ENCODE measurements at places on chromosomes 16 and 17.
A peak's percentile ranks its signal among the peaks of the same experiment; 100 is the strongest.

- no peak for DNase-seq
These were observed 89.0 kb upstream of the DHX40 start for GRCh38 chr17:59476413-59476812.

- peak; percentile 67 for DNase-seq
These were observed 5.9 kb downstream of the LITAFD start for GRCh38 chr16:8887952-8888560.

DNA sequence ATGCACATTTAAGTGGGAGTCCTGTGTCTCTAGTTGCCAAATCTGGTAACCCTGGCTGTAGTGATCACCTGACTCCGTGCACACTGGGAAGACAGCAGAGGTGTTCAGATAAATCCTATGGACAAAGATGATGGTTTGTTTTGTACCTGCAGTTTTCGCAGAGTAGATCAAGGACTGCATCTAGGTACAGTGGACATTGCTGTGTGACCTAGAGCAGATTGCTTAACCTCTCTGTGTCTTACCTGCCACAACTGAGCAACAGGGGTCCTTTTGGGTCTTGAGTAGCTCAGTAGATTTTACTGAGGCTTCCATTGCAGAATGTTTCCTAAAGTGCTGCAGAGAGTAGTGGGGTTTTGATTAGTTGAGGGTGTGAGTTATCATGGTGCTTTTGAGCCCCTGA lies 160.8 kb downstream of the SHISA9 start:
- no peak for DNase-seq

DNA sequence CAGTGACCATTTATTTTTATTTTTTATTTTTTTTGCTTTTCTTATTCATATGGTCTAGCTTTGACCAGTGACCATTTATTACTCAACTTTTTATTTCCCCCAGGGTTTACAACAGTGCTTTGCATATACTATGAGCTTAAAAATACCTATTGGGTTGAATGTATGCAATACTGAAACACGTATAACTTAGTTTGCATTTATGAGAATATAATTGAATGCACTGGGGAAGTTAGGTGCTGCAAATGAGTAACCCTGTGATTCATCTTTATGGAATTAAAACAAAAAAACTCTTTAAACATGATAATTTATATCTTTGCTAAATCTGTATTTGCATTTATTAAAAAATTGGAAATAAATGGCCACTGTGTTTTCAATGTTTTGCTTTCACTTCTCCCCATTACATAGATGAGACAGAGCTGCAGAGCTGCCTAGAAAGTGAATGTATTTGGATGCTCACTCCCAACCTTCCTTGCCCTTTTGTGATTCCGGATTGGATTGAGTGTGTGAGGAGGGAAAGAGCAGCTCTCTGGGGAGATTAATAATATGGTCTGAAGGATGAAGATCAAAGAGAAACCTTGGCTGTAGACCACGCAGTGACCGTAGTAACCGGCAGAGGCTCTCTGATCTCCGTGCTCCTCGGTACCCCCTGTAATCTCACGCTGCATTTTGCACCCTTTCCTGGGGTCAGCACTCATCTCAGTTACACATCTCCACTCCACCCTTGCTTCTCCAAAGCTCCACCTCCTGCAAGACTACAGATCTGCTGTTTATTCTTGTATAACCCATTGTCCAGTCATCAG lies 14.3 kb downstream of the TMEM100 start:
- DNase-seq, result peak; percentile 9

DNA sequence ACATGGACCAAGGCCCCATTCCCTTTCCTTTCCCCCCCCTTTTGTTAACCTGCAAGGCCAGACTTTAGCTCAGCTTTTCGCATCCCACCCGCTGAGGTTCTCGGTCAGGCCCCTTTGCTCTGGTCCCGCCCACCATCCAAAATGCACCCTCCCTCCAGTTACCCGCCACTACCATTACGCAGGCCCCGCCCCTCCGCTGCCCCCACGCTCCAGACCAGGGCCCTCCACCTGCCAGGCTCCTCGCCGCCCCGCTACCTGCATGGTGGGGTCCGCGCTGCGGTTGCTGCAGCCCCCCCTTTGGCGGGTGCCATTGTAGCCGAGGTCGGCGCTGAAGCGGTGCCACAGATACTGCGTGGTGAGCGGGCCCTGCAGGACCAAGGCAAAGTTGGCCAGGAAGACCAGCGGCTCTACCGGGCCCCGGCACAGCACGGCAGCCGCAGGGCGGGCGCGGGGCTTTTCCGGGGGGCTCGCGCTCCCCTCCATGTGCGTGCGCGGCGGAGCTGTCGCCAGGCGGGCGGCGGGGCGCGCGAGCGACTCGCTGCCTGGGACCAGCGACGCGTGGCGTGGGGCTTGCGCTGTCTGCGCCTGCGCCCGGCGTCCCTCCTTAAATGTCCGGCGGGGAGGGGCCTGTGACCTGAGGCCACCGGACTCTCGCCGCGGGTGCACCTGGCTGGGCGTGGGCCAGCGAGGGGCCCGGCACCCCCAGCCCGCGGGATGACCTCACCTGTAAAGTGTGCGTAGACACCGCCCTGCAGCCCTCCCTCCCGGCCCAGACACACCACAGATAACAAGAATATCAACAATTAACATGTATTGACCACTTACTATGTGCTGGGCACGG lies at the start of gene SLC46A1:
Gene SLC46A1, minus strand, starts transcription at position 581 of the 841 bp plus-strand sequence. Its CDS starts 98 bp downstream, at position 483.
- DNase-seq, result no peak

DNA sequence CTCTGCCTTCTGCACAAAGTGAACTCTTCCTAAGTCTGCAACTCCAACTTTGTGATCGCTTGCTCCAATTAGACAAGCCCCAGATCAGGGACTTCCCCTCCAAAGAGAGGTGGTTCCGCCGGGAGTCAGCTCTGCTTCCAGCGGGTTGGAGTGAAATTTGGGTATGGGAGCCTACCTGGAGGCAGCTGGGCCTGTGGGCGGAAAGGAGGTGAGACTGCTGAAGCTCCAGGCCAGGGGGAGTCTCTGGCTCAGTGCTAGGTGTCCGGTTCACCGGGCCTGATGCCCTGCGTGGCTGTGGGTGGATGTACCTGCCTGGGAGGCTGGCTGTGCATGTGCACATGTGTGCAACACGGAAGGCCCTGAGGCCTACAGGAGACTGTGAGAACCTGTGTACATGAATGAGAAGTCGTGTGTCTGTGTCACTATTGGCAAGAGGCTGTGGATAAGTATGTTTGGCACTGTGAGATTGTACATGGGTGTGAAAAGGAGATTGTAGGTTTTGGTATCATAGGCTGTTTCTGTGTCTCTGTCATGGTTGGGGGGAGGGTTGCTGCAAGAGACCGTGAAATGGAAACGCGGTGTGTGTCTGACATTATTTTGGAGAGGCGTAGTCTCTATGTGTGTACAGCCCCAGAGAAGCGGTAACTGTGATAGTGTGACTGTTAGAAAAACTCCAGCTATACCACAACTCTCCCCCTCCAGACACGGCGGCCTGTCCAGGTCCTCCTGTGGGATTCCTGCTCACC lies 4.2 kb downstream of the LHX1 start:
- DNase-seq, result no peak

DNA sequence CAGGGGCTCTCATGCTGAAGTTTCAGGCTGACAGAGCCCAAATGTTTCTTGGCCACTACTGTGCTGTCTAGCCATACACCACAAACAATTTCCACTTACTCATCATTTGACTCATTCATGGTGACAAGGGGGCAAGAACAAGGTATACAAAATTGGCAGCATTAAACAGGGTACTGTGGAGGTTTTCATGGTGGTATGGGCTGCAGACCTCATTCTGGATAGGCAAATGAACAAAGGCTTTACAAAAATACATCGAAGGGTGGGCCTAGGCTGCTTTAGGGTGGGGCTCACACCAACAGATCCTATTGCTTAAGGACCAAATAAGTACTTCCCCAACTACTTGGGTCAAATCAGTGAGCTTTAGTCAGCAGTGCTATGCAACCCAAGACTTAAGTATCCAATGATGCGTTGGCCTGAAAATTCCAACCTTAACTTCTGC lies 53.0 kb downstream of the N4BP1 start:
- DNase-seq, result peak; percentile 83

GRCh38 chr17:49191917-49192741 lies 18.2 kb downstream of the GNGT2 start:
- DNase-seq, result peak; percentile 87

DNA sequence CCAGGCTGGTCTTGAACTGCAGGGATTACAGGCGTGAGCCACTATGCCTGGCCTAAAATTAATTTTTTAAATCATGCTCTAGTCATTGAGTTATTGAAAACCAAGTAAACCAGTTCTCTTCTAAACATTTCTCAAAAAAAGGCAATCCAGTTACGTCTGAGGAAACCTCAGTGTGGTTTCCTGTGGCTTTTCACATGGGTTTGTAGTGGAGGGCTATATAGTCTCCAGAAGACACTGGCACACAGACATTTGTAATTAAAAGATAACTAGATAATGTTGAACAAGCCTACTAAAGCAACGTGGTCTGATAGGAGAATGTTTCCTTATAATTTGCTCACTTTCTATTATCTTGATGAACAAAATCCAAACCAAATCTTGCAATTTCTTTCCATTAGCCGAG lies 5.2 kb upstream of the TOB1 start:
- no peak for DNase-seq

DNA sequence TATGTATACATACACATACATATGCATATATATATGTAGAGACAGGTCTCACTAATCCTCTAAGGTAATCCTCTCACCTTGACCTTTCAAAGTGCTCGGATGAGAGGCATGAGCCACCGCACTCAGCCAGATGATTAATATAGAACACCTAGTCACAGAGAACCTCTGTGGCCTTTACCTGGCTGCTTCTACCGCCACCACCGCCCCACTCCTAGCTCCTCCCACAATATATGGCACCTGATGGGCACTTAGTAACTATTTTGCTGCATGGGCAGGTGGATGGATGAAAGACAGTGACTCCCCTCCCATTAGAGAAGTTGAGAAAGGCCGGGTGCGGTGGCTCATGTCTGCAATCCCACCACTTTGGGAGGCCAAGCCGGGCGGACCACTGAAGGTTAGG lies 16.7 kb upstream of the ATP2C2 start:
- DNase-seq, result no peak

DNA sequence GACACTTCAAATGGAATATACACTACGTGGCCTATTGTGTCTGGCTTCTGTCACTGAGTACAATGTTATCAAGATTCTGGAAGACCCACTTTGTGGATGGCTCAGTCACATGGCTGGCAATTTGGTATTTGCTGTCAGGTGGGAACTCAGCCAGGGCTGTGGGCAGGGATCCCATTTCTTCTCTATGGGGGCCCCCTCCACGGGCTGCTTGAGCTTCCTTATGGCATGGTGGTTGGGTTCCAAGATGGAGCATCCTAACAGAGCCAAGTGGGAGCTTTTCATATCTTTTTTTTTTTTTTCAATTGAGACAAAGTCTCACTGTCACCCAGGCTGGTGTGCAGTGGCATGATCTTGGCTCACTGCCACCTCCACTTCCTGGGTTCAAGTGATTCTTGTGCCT lies 18.0 kb upstream of the CEP20 start:
- no peak for DNase-seq

DNA sequence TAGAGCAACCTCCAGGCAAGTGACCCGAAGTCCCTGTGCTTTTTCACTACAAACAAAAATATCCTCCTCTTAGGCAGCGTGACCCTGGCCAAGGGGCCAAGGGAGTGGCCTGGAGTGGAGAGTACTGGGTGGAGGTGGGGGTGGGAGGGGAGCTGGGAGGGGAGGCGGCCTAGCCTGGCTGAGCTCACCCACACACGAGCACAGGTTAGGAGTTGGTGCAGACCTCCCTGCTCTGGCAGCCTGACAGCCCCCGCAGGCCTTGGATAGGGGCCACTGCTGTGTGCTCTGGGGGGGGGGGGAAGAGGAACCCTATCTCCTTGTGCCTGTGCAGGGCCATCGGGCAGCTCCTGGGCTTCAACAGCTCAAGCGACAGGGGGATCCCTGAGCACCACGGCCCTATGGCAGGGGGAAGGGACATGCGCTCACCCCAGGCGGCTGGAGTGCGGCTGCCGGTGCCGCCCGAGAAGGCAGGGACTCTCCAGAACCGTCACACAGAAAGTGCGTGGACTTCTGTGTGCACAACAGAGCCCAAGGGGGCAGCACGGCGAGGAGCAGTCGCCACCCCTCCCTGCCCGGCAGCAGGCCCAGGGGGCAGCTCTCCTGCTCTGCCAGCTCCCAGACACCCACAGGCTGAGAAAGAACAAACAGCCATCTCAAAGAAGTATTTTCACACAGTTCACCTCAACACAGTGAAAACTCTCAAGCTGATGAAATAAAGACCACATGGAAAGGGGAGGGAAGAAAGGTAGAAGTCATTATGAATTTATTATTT lies 13.3 kb downstream of the SLC16A3 start:
- DNase-seq, result peak; percentile 35

- DNase-seq, result no peak
These were observed 60.2 kb downstream of the SDK2 start for GRCh38 chr17:73584049-73584448.

- peak; percentile 51 for DNase-seq
These were observed 936.1 kb upstream of the SOX9 start for GRCh38 chr17:71184716-71185115.

DNA sequence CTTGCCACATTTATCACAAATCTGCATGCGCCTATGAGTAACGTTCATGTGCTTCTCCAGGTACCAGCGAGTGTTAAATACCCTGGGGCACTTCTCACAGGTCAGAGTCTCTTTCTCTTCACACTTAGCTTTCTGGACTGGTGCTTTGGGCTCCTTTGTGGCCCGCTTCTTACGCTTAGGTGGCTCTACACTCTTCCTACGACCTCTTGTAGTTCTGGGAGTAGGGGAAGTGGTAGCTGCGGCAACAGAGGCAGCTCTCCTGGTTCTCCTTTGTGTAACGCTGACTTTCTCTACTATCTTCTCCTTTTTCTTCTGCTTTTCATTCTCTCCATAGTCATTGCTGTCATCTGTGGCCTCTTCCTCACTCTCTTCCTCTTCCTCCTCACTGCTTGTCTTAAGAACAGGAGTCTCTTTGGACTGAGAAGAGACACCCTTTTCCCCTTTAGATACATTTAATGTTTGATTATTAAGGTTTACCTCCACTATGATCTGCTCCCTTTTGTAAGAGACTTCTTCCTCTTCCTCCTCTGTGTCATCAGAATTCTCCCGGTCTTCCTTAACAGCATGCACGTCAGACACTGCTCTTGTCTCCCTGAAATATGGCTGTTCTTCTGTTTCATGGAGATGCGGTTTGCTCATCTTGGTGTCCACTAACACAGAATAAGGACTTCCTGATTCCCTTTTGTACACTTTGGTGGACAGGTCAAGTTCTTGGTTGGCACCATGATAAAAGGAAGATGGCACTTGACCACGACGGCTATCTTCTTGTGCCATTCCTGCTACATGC lies 45.0 kb downstream of the ZNF652 start:
- no peak for DNase-seq

Measured in fibroblast of skin of right biceps (primary cell).